ENCODE measurements at places on chromosomes 5 and 9.

DNA sequence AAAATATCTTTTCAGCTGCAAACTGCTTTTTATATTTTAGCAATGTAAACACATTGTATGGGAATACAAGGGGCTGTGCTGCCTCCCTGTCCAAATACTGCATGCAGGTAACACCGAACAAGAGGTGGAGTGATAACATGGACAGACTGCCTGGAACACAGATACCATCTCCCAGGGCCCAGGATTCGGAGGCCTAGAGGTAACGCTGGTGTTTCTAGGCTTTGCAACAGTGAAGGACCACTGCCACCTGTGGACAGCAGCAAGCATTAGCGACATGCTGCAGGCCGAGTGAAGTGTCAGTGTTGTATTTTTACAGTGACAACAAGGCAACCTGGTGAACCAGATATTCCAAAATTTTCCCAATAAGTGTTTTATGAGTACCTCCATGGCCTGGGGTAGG lies 379.1 kb downstream of the DMRT2 start:
- DNase-seq: no peak

- DNase-seq: no peak
Observed at GRCh38 chr5:45695804-45696156, 400 bp downstream of the HCN1 start.

GRCh38 chr9:133645021-133645765 lies 9.0 kb downstream of the DBH start:
- no peak for DNase-seq

DNA sequence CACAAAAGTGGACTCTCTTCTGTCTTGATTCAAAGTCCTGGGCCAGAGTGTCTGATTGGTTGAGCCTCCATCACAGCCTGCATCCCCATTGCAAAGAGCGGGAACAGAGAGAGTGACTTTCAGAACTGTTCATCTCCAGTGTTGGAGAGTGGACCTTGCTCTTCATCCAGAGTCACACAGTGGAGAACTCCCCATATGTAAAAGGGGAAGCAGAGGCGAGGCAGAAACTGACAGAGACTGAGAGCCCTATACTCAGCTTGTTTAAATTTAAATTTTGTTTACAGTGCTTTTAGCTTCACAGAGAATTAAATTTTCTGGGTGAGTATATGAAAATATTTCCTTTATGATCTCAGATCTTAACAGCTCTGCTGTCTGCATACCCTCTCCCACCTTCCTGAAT lies 70.0 kb upstream of the SSBP2 start:
- no peak for DNase-seq

GRCh38 chr5:123881759-123882244 lies 369.8 kb downstream of the CSNK1G3 start:
- peak; percentile 72 for DNase-seq

GRCh38 chr9:94528886-94529285 lies 26.0 kb upstream of the PCAT7 start:
- DNase-seq: no peak

GRCh38 chr5:129664336-129664937 lies 83.5 kb upstream of the MINAR2 start:
- peak; percentile 34 for DNase-seq

- DNase-seq: peak; percentile 57
Observed at GRCh38 chr9:84781931-84782866, 112.7 kb downstream of the NTRK2 start.

DNA sequence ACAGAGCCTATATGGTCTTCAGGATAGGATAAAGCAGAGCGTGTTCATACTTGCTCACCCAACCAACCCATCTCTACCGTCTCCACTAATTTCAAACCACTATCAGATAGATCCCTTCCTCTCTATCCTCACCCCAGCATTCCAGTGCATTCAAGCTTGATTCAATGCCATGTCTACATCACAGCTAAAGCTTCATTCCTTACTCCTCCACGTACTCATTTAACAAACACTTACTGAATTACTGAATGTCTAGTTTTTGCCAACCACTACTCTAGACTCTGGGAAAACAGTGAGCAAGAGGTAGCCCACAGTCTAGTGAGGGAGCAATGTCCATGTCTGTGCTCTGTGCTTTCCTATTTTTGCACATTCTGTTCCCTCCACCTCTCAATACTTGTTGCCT lies 163.5 kb upstream of the MSX2 start:
- no peak for DNase-seq

GRCh38 chr9:81844131-81844567 lies 84.1 kb upstream of the SPATA31D4 start:
- DNase-seq: no peak

DNA sequence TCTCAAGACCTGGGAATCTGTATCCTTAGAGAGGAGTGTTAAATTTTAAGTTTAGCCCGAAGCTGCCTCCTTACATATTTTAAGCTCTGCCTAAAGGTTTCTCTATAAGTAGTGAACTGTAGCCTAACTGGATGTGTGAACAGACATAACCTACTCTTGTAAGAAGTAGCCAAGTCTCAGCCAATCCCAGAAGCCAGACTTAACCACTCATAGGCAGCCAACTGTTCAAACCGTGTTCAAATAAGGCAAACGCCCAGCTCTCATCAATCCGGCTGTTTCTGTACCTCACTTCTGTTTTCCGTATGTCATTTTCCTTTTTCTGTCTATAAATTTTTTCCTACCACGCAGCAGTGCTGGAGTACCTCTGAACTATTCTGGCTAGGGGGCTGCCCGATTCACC lies 58.7 kb upstream of the HRH2 start:
- DNase-seq: no peak

DNA sequence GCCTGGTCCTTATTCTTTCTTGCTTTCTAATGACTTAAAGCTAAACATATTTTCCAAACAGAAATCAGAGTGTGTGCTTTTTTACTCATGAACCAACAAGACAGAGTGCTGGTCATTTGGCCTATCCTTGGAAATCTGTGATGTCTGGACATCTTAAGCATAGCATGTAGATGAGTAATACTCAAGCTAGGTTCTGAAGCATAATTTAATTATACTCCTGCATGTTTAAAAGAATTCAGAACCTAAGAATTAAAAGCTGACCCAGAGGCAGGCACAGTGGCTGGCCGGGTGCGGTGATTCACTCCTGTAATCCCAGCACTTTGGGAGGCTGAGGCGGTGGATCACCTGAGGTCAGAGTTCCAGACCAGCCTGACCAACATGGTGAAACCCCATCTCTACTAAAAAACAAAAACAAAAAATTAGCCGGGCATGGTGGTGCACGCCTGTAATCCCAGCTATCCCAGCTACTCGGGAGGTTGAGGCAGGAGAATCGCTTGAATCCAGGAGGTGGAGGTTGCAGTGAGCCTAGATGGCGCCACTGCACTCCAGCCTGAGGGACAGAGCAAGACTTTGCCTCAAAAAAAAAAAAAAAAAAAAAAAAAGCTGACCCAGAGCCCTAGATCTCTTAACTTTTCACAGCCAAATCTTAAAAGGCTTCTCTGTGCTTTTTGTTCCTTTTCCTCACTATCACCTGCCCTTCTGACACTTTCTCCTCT lies 16.2 kb upstream of the TJP2 start:
- peak; percentile 56 for DNase-seq

DNA sequence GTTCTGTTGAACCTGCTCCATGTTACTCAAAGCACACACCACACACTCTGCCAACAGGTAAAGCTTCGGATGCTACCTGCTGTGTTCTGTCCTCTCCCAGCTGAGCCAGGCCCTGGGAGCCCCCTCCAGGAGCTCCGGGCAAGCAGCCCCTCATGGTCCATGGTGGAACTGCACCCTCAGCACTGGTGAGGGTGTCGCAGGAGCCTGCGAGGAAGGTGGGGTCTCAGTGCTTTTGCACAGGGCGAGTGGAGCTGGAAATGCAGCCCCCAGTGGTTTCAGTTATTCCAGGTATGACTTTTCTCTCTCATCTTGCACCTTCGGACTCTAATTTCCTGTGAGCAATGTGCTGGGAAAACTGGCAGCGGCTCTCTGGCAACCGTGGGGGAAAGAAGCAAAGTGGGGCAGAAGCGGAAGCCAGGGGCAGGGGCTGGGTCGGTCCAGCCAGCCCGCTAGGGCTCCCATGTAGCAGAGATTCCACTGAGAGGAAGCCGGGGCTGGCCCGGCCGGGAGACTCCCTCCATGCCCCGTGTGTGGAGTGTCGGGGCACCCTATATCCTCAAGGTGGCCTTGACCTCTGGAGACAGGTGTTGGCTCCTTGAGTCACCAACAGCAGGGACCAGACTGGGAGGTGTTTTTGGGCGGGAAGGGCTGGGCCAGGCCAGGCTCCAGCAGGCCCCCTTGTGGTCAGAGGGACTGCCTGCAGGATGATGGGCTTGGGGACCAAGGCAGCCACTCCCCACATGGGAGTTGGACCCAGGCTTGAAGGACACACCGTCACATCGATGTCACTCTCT lies 75.6 kb upstream of the PRSS3 start:
- peak; percentile 6 for DNase-seq

DNA sequence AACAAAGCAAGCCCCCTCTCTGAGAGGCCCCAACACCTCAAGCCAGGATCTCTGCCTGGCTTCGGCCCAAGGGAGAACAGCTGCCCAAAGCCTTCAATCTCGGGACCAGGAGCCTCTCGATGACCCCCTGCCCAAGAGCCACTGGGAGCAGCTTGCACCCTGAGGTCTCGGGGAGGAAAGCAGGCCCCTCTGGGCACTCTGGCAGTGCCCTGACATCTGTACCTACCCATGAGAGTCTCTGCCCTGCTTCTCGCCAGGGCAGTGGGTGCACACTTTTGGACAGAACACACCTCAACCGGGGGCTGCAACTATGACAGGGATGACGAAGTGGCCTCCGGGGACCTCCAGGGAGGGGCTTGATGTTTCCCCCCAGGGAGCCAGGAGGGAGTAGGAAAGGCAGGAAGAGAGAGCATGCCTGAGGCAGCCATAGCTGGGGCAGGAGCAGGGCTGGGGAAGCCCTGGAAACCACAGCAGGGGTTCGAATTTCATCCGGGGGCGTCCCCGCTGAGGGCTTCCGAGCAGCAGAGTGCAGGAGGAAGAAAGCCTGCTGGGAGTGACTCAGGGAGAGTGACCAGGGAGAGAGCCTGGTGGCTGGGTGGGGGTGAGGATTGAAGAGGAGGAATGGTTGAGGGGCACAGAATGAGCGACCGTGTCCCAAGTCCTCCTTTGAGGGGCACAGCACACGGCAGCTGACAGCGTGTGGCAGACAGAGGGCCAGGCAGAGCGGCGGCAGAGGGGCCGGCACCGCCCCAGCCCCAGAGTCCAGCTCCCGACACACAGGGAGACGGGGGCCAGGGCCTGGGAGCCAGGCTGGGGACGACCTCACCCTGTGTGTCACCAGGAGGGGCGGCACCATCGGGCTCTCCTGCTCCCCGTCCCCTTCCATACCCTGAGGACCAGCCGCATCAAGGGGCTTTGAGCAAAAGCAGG lies 1.8 kb downstream of the LPCAT1 start:
- DNase-seq: peak; percentile 84

DNA sequence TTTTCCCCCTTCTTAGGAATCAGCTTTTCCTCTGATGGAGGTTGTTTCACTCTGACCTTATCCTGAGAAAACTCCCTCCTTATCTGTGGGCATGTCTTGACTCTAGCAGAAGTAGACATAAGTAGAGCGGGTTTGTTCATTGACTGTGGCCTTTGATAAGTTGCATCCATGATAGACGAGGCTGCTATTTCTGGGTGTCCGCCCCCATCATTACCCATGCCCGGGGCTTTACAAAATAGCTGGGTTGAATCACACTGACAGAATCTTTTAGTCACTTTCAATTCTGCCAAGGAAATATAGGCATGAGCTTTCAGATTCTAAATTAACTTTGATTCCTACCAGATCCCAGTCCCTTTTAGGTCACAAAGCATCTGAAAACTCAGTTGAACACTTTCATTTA lies 223.8 kb downstream of the SEC61B start:
- DNase-seq: no peak

DNA sequence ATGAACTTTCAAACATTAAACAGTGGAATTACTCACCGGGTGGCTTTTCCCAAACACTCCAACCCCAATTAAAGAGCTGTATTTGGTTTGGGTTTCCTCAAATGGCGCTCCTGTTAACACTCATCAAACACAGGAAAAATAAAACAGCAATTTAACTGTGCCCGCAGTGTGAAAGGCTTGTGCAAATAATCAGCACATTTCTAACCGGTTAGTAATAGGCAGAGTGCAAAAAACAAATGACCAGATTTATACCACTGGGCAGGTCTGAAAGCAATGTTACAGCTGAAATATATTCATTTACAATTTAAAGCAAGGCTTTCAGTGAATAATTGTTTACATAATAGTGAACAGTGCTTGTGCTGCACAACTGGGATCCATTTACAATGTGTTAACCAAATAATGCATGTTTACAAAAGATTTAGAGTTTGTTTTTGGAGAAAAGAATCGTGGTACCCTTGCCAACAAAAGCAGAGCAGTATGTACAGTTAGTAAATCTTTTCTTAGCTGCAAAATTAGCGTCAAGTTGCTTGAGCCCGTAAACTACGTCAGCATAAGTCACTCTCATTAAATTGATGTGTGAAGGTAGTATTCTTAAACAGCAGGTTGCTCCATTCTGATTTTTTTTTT lies 662.9 kb upstream of the ZNF608 start:
- peak; percentile 75 for DNase-seq

DNA sequence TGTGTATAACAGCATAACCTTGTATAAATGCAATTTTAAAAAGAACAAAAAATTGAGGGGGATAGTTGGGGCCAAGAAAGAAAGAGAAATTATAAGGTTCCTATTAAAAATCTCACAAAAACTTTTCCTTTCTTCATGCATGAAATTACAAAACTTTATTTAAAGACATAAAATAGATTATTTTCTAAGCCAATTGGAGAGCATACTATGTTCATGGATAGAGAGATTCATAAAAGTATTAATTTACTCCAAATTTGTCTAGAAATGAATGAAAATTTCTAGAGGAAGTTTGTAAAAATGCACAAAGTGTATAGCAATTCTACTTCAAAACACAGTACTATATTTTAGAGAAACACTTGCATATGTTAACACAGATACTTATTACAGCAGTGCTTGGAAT lies 200.4 kb downstream of the PCSK1 start:
- DNase-seq: no peak

DNA sequence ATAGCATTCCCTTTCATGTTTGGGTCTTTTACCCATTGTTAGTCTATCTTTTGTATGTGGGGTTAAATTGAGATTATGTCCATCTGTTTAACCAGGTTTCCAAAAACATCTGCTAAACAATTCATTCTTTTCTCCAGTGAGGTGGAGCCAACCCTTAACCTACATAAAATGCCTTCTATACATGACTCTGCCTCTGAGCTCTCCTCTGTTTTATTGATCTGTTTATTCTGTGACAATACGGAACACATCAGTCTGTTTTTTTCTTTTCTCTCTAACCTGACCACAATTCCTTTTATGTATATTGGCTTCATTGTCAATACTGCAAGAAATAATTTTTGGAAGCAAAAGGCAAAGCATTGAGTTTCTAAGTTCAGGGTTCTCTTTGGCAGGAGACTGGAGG lies 9.9 kb upstream of the ARL15 start:
- DNase-seq: no peak

- DNase-seq: no peak
Observed at GRCh38 chr9:77402286-77402685, 225.0 kb downstream of the VPS13A start.
